ENCODE measurements at places on chromosomes 3 and 15.
A peak's percentile ranks its signal among the peaks of the same experiment; 100 is the strongest.

GRCh38 chr3:46971742-46972141 is 4.8 kb downstream of the CCDC12 start:
- no peak for ATAC-seq

DNA sequence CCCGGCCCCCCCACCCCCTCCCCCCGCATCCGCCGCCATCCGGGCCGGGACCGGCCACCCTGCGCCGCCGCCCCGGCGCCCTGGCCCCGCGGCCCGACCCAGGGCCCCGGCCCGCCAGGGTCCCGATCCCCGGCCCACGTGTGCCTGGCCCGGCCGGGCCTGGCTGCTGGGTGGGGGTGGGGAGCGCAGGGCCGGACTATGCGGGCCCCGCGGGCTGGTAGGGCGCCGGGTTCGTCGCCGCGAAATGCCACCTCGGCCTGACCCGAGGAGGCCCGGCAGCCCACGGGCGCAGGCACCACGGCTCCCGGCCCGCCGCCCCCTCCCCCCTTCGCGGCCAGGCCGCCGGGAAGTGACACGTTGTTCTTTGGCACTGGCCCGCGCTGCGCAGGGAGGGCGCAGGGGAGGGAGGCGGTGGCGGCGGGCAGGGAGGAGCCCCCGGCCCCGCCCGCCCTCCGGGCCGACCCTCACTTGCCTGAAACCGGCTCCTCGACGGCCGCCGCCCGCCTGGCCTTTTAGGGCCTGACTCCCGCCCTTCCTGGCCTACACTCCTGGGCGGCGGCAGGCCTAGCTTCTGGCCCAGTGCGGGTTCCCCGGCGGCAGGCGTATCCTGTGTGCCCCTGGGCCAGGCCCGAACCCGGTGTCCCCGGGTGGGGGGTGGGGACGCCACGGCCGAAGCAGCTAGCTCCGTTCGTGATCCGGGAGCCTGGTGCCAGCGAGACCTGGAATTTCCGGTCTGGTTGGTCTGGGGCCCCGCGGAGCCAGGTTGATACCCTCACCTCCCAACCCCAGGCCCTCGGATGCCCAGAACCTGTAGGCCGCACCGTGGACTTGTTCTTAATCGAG is 515 bp downstream of the EIF4G1 start:
- ATAC-seq: peak; percentile 53

- ATAC-seq: no peak
These were observed 291.7 kb downstream of the MEX3B start for GRCh38 chr15:81754078-81754477.

DNA sequence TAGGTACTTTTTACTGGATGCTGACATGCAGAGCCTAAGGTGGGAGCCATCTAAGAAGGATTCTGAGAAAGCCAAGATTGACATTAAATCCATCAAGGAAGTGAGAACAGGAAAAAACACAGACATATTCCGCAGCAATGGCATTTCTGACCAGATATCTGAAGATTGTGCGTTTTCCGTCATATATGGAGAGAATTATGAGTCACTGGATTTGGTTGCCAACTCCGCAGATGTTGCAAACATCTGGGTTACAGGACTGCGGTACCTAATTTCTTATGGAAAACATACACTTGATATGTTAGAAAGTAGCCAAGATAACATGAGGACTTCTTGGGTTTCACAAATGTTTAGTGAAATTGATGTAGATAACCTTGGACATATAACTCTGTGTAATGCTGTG is 125.1 kb downstream of the PLCL2 start:
- no peak for ATAC-seq

- no peak for ATAC-seq
These were observed 163.1 kb downstream of the IL1RAP start for GRCh38 chr3:190677001-190677400.
